Right cardiac atrium (tissue), 5 donors: ENCODE measurements at places on chromosomes 6 and 20. TPM values are rescaled to one million over a fixed set of nuclear protein-coding genes. Genes with fewer than 3 reads are reported as not detected.

Gene CLDN20
- total RNA-seq = not detected

Gene CCDC167
- total RNA-seq = 21.2 TPM

Gene OR5V1
- total RNA-seq = not detected

Gene C2
- total RNA-seq = 12.5 TPM

Gene MEI4
- total RNA-seq = 2.8 TPM

Gene NFKBIL1
- total RNA-seq = 12.2 TPM

Gene AGPAT4
- 3.1 TPM for total RNA-seq

Gene HLA-DQB1
- total RNA-seq = 15.0 TPM

Gene HLA-DPA1
- 49.5 TPM for total RNA-seq

Gene SIRPD
- not detected for total RNA-seq

Gene EYA2
- total RNA-seq = 3.4 TPM

Gene GLP1R
- 3.1 TPM for total RNA-seq
